ENCODE measurements at places on chromosomes 1 and 21. TPM values are rescaled to one million over a fixed set of nuclear protein-coding genes. Genes with fewer than 3 reads are reported as not detected.

- no peak for DNase-seq
- H3K36me3 ChIP-seq, result no peaks in the 10 kb centered on the region
- no peak overlapping the region for H3K27ac ChIP-seq
- no peaks in the 10 kb centered on the region for H3K27me3 ChIP-seq
- H3K4me1 ChIP-seq, result no peaks in the 10 kb centered on the region
Observed at GRCh38 chr1:20913242-20913641, 126.1 kb upstream of the HP1BP3 start.

DNA sequence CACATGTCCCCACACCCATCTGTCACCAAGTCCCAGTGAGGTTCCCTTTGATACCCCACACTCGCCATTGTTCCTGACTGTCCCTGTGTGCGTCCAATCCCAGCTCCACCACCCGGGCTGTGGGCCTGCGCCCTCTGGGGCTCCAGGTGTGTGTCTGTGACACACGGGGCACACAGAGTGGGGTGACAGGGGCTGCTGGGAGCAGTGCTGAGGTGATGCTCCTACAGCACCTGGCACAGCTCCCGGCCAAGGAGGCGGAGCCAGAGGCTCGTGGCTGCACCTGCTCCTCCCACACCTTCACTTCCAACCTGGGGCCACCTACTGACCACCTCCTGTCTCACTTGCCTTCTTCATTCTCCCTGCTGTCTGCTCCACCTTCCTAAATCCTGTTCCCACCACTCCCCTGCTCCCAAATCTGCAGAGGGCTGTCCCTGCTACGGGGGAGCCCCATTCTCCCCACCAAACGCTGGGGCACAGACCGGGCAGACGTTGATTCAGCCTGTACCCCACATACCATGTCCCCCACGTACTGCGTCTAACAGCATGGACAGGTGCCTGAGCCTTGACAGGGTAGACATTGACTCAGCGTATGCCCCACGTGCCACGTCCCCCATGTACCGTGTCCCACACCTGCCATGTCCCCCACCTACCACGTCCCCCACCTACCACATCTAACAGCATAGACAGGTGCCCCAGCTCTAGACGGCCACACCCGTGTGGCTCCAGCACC, 16.4 kb downstream of the WDR4 start:
- H3K27me3 ChIP-seq, result peaks cover 4% of the 10 kb centered on the region
- peaks cover 4% of the 10 kb centered on the region for H3K36me3 ChIP-seq
- H3K27ac ChIP-seq, result peak overlapping the region; percentile 77
- H3K4me3 ChIP-seq, result no peak overlapping the region
- no peak for DNase-seq

- no peaks in the 10 kb centered on the region for H3K36me3 ChIP-seq
- no peak for DNase-seq
- no peak overlapping the region for H3K4me3 ChIP-seq
- no peak overlapping the region for H3K27ac ChIP-seq
- H3K4me1 ChIP-seq, result no peaks in the 10 kb centered on the region
- no peaks in the 10 kb centered on the region for H3K27me3 ChIP-seq
Observed at GRCh38 chr1:165162671-165163241, 193.8 kb downstream of the LMX1A start.

GRCh38 chr1:2313651-2314261, 77.6 kb downstream of the MORN1 start:
- H3K27me3 ChIP-seq, result no peaks in the 10 kb centered on the region
- no peaks in the 10 kb centered on the region for H3K36me3 ChIP-seq
- no peak for DNase-seq
- no peak overlapping the region for H3K4me3 ChIP-seq

DNA sequence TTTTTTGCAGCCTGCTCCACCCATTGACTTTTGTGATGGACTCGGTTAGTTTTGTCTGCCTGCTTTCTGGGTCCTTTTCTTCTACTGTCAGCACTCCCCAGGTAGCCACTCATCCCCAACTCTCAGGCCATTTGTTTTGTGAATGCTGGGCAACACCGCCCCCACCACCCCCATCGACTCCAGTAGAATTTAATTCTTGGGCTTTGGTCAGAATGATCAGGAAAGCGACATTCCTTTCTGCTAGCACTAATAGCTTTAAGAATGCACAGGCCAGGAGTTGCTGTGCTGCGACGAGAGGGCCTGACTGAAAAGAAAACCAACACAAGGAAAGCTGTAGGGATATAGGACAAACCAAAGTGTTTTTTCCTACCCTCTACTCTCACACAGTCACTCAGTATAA, 144.4 kb downstream of the CDC7 start:
- no peak for DNase-seq
- peaks cover 18% of the 10 kb centered on the region for H3K36me3 ChIP-seq

DNA sequence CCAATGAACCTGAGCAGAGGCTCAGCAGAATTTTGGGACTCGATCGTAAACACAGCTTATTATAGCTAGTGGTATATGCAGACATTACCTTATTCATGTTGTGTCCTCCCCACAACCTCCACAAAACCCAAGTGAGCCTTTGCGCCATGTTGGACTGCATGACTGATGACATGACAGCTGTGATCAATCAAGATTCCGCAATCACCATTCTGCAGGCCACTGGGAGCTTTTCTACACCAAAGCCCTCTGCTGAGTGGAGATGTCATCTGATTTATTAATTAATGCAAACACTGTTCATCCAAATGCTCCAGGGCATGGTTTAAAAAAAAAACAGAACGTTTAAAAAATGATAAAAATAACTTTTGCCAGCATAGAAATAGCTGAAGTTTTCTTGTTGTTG, 7.9 kb upstream of the SRP9 start:
- peaks cover 25% of the 10 kb centered on the region for H3K4me1 ChIP-seq
- no peak for DNase-seq
- no peaks in the 10 kb centered on the region for H3K36me3 ChIP-seq
- no peak overlapping the region for H3K4me3 ChIP-seq

- no peak overlapping the region for H3K4me3 ChIP-seq
- peaks cover 4% of the 10 kb centered on the region for H3K27me3 ChIP-seq
- H3K27ac ChIP-seq, result no peak overlapping the region
- peaks cover 21% of the 10 kb centered on the region for H3K36me3 ChIP-seq
Observed at GRCh38 chr1:94875794-94876193, 51.1 kb downstream of the CNN3 start.

DNA sequence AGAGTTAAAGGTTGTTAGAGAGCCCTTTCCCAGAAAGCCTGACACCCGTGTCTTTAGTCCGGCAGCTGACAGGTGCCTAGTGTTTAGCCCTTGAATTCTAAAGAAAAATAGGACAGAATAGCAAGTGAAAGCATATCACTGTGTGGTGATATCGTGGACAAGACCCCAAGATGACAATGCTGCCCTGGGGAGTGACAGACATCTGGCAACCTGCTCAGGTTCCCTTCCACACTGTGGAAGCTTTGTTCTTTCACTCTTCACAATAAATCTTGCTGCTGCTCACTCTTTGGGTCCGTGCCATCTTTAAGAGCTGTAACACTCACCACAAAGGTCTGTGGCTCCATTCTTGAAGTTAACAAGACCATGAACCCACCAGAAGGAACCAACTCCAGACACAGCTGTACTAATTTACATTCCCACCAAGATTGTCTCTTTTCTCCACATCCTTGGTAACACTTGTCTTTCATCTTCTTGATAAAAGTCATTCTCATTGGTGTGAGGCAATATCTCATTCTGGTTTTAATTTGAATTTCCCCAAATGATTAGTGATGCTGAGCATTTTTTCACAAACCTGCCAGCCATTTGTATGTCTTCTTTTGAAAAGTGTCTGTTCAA, 107.6 kb upstream of the SGIP1 start:
- no peak overlapping the region for H3K27ac ChIP-seq
- H3K36me3 ChIP-seq, result peaks cover 16% of the 10 kb centered on the region
- no peak overlapping the region for H3K4me3 ChIP-seq
- no peaks in the 10 kb centered on the region for H3K4me1 ChIP-seq

- no peak overlapping the region for H3K27ac ChIP-seq
- H3K4me1 ChIP-seq, result no peaks in the 10 kb centered on the region
- no peak for DNase-seq
- no peaks in the 10 kb centered on the region for H3K36me3 ChIP-seq
- no peaks in the 10 kb centered on the region for H3K27me3 ChIP-seq
Observed at GRCh38 chr1:78359666-78360065, 131.1 kb upstream of the PTGFR start.

Gene SLC44A3
- total RNA-seq, result 129 TPM

Gene LINGO4
- not detected for total RNA-seq
